ENCODE measurements at places on chromosomes 7 and 10. TPM values are rescaled to one million over a fixed set of nuclear protein-coding genes. Genes with fewer than 3 reads are reported as not detected.
A peak's percentile ranks its signal among the peaks of the same experiment; 100 is the strongest.

- H3K4me1 ChIP-seq, result peaks cover 30% of the 10 kb centered on the region
- H3K4me3 ChIP-seq, result no peak overlapping the region
- H3K27me3 ChIP-seq, result peaks cover 2% of the 10 kb centered on the region
- no peak overlapping the region for H3K27ac ChIP-seq
- no peaks in the 10 kb centered on the region for H3K36me3 ChIP-seq
- DNase-seq, result no peak
Measured at GRCh38 chr10:49089152-49089551, 26.2 kb downstream of the VSTM4 start.

DNA sequence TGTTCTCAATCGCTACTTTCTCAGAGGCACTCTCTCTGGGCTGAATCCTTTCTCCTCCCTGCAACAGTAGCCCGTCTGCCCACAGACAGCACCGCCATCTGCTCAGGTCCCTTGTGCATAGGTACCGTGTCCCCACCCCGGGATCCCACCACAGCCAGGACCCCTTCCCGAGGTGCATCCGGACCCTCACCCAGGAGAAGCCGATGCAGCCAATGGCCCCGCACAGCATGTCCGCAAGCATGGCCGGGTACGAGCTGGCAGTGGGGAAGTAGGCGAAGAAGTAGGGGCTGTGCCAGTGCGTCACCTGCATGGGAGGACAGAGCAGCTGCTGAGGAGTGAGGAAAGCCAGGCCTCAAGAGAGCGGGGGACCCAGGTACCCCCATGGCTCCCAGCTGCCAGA lies 25.5 kb downstream of the DDC start:
- H3K4me3 ChIP-seq, result no peak overlapping the region
- H3K27ac ChIP-seq, result no peak overlapping the region
- no peak for DNase-seq
- H3K4me1 ChIP-seq, result no peaks in the 10 kb centered on the region

GRCh38 chr7:47885309-47885986 lies 62.8 kb downstream of the PKD1L1 start:
- no peaks in the 10 kb centered on the region for H3K4me1 ChIP-seq
- DNase-seq, result no peak
- H3K27me3 ChIP-seq, result no peaks in the 10 kb centered on the region
- no peak overlapping the region for H3K27ac ChIP-seq
- H3K4me3 ChIP-seq, result no peak overlapping the region

DNA sequence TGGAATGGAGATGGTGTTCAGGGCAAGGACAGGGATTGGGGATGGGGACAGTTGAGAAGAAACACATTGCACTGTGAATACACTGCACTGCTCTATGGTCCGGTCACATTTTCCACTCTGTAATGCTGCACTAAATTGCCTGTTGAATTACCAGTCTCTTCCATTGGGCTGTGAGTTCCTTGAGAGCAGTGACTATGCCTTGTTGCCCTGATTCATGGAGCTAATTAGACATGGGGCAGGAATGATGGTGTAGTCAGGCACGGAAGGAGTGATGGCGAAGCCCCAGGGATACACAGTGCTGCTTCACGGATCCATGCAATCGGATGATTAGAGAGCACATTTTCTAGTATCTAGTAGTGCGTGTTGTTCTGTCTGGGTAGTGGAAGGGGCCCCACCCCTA lies 25.4 kb upstream of the GPAM start:
- H3K4me1 ChIP-seq, result no peaks in the 10 kb centered on the region
- no peaks in the 10 kb centered on the region for H3K27me3 ChIP-seq
- no peak overlapping the region for H3K4me3 ChIP-seq
- no peaks in the 10 kb centered on the region for H3K36me3 ChIP-seq
- no peak for DNase-seq

DNA sequence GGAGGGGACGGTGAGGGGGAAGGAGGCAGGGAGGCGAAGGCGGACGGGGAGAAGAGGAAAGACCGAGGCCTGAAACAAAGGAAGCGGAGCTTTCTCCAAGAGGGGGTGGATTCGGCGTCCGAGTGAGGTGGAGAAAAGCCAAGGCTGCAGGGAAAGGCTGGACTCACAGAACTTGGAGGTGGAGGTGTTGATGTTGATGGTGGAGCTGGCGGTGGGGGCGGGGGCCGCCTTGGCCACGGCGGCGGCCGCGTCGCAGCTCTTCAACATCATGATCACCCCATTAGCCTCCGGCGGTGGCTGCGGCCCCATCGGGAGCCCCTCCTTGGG lies 578 bp downstream of the CACUL1 start:
- peak overlapping the region; percentile 59 for H3K27ac ChIP-seq
- H3K36me3 ChIP-seq, result no peaks in the 10 kb centered on the region
- no peaks in the 10 kb centered on the region for H3K4me1 ChIP-seq
- DNase-seq, result no peak

DNA sequence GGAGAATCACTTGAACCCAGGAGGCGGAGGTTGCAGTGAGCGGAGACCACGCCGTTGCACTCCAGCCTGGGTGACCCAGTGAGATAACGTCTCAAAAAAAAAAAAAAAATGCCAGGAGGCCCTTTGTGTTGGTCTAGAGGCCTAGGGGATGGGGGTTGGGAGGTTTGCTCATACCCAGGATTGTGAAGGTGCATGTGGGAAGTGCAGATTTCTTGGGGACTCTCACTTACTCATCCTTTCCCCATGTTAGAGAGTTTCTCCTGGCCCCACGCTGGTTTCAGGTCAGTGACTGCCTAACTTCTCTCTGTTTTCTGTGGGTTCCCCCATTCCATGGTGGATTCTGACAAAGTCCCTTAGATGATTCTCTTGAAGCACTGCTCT lies 471.5 kb upstream of the CNTNAP2 start:
- H3K27ac ChIP-seq, result no peak overlapping the region
- no peaks in the 10 kb centered on the region for H3K27me3 ChIP-seq
- H3K4me1 ChIP-seq, result no peaks in the 10 kb centered on the region
- H3K36me3 ChIP-seq, result no peaks in the 10 kb centered on the region

Gene NKX1-2
- total RNA-seq, result not detected

Gene LDB3
- 7.3 TPM for total RNA-seq

DNA sequence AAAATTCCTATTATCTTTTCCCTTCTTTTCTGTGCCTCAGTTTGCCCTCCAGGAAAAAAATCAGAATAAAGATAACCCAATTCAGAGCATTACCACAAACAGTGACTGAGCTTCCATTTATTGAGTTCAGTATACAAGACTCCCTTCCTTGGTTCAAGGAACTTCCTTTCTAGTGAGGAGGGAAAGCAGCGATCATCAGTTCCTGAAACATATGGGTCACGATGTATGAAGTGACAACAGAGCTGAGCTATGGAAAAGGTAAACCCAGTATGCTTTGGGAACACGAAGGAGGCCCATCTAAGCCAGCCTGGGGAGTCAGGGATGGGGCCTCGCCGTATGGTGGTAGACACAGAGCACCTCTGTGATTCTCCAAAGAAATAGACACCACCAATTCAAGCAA lies 15.8 kb downstream of the C10orf71 start:
- no peak overlapping the region for H3K27ac ChIP-seq
- no peaks in the 10 kb centered on the region for H3K4me1 ChIP-seq
- DNase-seq, result no peak

Gene EMX2
- total RNA-seq, result 0.44 TPM

- peaks cover 34% of the 10 kb centered on the region for H3K36me3 ChIP-seq
- DNase-seq, result no peak
- H3K4me3 ChIP-seq, result peak overlapping the region; percentile 93
Measured at GRCh38 chr10:14838582-14839304, 637 bp downstream of the HSPA14 start.

Gene HECTD2
- 23.5 TPM for total RNA-seq

Gene ADIRF
- total RNA-seq, result 1,392 TPM

DNA sequence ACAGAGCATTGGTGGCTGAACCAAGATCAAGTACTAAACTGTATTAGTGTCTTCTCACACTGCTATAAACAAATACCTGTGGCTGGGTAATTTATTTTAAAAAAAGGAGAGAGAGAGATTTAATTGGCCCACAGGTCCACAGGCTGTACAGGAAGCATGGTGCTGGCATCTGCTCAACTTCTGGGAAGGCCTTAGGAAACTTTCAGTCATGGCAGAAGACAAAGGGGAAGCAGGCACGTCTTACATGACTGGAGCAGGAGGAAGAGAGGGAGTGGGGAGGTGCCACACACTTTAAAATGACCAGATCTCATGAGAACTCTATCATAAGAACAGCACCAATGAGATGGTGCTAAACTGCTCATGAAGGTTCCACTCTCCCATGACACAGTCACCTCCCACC lies 95.2 kb upstream of the JCAD start:
- no peaks in the 10 kb centered on the region for H3K27me3 ChIP-seq
- H3K4me3 ChIP-seq, result no peak overlapping the region
- no peak for DNase-seq
- H3K4me1 ChIP-seq, result no peaks in the 10 kb centered on the region

Gene ANKRD2
- total RNA-seq, result 0.22 TPM

DNA sequence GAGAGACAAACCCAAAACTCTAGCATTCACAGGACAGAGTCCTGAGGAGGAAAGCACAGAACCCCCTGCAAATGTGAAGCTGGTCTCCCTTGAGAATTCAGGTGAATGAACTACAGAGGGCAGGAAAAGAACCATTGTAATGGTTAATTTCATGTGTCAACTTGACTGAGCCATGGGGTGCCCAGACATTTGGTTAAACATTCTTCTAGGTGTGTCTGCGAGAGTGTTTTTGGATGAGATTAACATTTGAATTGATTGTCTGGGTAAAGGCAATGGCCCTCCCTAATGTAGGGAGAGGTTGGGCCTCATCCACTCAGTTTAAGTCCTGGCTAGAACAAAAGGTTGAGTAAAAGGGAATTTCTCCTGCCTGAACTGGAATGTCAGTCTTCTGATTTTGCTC lies 15.7 kb upstream of the CDK1 start:
- DNase-seq, result no peak
- no peak overlapping the region for H3K27ac ChIP-seq
- H3K27me3 ChIP-seq, result no peaks in the 10 kb centered on the region
- no peaks in the 10 kb centered on the region for H3K36me3 ChIP-seq

GRCh38 chr10:27241010-27241651 lies 534 bp upstream of the ACBD5 start:
- peak overlapping the region; percentile 99 for H3K27ac ChIP-seq
- H3K36me3 ChIP-seq, result no peaks in the 10 kb centered on the region
- H3K4me3 ChIP-seq, result peak overlapping the region; percentile 87
- peaks cover 42% of the 10 kb centered on the region for H3K4me1 ChIP-seq
- no peaks in the 10 kb centered on the region for H3K27me3 ChIP-seq

GRCh38 chr10:84179059-84179710 lies 5.6 kb downstream of the GPR15LG start:
- no peak overlapping the region for H3K4me3 ChIP-seq
- no peaks in the 10 kb centered on the region for H3K36me3 ChIP-seq
- H3K27ac ChIP-seq, result no peak overlapping the region
- DNase-seq, result no peak
- H3K4me1 ChIP-seq, result no peaks in the 10 kb centered on the region
- H3K27me3 ChIP-seq, result no peaks in the 10 kb centered on the region

DNA sequence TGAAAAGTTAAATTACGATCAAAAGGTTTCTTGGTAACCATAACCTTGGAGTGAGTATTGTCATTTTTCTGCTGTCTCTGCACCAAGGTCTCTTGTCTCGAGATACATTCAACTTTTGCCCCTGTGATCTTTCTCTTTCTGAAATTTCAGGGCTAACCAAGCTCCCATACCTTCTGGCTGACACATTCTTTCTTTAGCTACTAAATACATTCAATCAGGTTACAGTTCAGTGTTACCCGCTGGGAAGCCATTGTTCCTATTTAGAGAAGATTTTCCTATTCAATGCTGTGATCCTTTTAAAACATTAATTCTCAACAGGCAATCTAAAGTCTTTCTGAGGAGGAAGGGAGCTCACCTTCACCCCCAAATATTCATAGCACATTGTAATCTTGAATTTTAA lies 22.9 kb upstream of the DMTF1 start:
- no peaks in the 10 kb centered on the region for H3K27me3 ChIP-seq
- no peaks in the 10 kb centered on the region for H3K4me1 ChIP-seq
- no peak overlapping the region for H3K4me3 ChIP-seq
- no peak for DNase-seq
- H3K27ac ChIP-seq, result no peak overlapping the region
- no peaks in the 10 kb centered on the region for H3K36me3 ChIP-seq

GRCh38 chr10:61078542-61079275 lies 134.7 kb upstream of the RHOBTB1 start:
- H3K36me3 ChIP-seq, result no peaks in the 10 kb centered on the region
- no peak for DNase-seq
- H3K27me3 ChIP-seq, result no peaks in the 10 kb centered on the region
- H3K27ac ChIP-seq, result no peak overlapping the region
- H3K4me1 ChIP-seq, result no peaks in the 10 kb centered on the region
